ENCODE measurements at places on chromosomes 6 and 20.

DNA sequence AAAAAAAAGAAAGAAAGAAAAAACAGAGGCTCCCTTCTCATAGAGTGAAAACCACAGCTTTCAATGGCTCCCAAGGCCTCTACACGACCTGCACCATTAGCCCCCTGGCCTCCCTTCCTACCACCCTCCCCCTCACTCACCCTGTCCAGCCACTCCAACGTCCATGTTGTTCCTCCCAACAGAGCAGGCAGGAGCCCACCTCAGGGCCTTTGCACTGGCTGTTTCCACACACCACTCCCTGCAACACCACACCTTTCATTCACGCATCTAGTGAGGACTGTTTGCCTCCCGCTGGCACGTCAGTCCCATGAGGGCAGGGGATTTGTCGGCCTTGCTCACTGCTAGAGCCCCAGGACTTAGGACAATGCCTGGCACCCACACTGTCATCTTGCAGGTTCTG is 39.5 kb downstream of the GRM4 start:
- no peak for DNase-seq

DNA sequence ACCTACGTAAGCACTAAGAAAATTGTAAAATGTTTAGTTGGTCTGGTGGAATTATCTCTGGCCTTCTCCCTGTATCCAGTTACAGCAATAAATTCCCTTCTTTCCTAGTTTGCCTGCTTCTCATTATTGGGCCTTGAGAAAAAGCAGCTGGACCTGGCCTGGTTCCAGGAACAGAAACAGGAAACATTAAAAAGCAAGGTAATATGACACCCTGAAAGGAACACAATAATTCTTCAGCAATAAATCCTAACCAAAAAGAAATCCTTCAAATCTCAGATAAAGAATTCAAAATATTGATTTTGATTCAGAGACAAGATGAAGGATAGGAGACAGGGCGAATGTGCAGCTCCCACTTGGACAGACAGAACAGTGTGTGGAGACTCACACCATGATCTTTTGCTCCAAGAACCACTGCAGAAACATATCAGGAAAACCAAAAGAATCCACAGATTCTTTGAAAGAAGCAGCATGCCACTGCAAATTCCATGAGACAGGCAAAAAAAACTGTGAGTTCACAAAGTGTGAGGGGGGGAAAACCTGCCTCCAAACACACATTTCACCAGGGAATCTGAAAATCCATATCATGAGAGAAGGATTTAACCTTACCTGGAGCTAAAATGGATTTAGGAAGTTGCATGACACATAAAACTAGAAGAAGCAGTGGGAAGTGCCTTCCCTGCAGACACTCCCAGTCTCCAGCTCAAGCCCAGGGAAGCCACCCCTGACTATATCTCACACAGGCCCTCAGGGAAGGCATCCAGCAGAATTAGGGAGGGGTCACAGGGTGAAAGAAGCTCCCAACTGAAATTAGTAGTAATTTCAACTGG is 28.9 kb downstream of the TREM1 start:
- DNase-seq = no peak

DNA sequence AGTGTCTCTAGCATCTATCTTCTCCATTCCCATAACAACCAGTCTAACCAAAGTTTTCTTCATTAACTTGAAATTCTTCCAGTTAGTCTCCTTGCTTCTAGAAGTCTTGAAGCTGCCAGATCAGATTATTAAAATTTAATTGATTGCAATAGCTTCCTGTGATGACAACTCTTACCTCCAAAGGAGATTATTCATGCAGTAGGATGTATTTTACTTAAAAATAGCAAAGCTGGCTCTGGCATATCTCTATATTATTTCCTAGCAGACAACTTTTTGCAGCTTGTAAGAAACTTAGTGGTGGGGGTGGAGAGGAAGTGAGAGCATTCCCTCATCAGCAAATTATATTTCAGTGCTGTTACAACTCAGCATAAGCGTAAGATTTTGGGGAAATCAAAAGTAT is 290.4 kb downstream of the GRIK2 start:
- no peak for DNase-seq

GRCh38 chr20:44593751-44594150 is 11.4 kb downstream of the PKIG start:
- no peak for DNase-seq

GRCh38 chr20:9686866-9687265 is 152.0 kb downstream of the PAK5 start:
- no peak for DNase-seq

DNA sequence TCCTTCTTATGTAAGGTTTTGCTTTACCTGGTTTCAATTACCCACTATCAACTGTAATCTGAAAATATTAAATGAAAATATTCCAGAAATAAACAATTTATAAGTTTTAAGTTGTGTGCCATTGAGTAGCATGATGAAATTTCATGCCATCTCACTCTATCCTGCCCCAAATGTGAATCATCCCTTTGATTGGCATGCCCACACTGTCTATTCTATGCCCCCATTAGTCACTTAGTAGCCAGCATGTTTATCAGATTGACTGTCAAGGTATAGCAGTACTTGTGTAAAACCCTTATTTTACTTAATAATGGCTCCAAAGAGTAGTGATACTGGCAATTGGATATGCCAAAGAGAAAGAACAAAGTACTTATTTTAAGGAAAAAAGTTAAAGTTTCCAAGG is 403.8 kb downstream of the ADGRB3 start:
- no peak for DNase-seq

GRCh38 chr20:5001174-5002076 is at the start of gene SLC23A2:
Gene SLC23A2, minus strand, starts transcription at chr20:5001510. Its CDS starts 68,948 bp downstream, at chr20:4932562.
- DNase-seq = peak; percentile 51

DNA sequence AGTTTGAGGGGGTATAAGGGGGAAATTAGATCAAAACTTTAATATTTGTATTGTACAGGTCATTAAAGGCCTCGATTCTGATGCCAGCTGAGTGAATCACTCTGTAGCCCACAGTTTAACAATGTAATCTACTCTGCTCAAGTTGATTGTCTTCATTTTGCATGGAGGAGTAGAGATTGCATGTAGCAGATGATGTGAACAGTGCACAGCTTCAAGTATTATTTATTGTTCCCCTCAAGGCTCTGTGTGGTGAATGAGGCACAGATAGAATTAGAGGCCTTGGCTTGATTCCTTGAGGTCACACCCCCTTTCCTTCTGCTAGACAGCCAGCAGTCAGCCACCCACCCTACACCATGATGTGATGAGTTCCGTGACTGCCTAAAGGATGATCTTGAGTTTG is 38.1 kb downstream of the TXLNB start:
- DNase-seq = no peak

DNA sequence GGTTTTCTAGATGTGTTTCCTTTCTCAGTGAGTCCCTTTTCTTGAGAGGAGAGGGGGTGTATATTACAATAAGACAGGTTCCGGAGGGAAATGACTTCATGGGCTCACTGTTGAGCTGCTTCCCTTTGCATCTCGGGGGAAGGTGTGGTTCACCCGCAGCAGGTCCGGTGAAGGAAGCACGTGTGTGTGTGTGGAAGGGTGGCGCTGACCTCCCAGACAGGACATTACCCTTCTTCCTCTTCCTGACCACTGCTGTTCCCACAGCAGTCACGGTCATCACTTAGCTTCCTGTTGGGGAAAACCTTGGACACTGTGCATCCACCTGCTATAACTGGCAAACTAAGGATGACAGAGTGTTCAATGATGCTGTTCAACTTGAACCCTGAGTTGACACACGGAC is 83.6 kb downstream of the PLEKHG1 start:
- no peak for DNase-seq

- no peak for DNase-seq
These were observed 135.3 kb downstream of the HFE start for GRCh38 chr6:26222571-26222970.

- DNase-seq = no peak
These were observed 12.0 kb upstream of the TXNDC5 start for GRCh38 chr6:7922596-7922995.

GRCh38 chr6:110690106-110690654 is 125.1 kb downstream of the CDK19 start:
- no peak for DNase-seq

- DNase-seq = no peak
These were observed 5.7 kb upstream of the PSMG4 start for GRCh38 chr6:3252861-3253596.

DNA sequence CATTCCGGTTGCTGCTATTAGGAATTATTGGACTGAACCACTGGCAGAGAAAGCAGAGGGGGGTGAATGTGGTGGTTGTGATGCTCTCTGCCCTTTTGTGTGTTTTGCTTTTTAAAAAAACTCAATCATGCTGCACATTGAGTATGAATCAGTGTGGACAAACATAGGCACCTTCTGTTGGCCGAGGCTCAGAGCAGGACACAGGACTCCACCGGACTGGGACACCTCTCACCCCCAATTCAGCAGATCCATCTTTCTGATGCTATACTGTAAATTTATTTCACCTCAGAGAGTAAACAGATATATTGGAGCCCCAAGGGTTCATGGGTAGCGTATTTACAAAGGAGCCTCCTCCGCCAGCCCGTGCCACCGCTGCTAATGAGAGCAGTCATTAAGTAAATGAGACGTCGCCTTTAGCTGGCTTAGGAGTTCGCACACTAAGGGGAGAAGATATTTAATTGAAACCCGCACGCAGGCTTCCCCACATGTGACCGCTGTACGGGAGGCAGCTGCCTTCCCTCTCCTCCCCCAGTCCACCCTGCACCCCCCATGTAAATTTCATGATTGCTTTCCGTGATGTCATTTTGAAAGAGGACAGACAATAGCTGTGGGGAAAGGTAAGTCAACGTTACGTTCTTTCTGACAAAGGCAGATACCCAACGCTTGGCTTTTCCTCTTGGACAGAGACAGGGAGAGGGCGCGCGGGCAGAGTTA is at the start of gene MYT1:
Gene MYT1, plus strand, starts transcription at position 330 of the 714 bp plus-strand sequence. CDS start 34,410 bp downstream, outside the sequence.
- DNase-seq = no peak

DNA sequence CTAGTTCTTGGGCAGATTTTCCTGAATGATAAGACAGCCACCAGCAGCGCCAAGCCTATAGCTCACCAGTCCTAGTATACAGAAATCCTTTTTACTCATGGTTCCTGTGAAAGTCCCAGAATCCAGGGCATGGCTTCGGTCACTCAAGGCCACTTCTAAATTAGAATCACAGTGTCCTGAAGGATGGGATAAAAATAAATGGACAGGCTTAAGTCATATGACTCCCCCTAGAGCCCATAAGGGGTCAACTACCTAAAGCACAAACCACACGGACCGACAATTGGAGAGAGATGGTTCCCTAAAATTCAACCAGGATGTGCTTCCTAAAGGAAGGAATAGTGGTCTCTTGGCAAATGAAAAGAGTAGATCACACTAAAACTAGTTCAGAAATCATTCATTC is 404.1 kb upstream of the PLCB4 start:
- no peak for DNase-seq

DNA sequence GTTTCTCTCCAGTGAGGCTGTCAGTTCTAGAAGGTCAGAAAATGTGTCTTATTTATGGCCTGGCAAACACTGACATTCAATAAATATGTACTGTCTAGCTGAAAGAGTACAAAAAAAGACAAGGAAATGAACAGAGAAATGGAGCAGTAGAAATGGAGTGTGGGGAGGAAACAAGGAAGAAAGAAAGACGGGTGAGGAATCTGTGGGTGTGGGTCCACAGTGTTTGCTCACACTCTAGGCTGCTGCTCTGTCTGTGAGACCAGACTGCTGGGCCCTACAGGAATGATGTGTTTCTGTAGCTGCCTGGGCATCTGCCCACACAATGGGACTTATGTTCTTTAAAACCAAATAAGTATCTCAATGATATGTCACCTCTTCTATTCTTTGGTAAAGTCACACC is 114.2 kb downstream of the MOXD1 start:
- no peak for DNase-seq

Data from activated T-cell treated with anti-CD3 and anti-CD28 coated beads for 4 hours (primary cell).